Effector memory CD4-positive, alpha-beta T cell (primary cell): ENCODE measurements at places on chromosomes 16 and 17.

DNA sequence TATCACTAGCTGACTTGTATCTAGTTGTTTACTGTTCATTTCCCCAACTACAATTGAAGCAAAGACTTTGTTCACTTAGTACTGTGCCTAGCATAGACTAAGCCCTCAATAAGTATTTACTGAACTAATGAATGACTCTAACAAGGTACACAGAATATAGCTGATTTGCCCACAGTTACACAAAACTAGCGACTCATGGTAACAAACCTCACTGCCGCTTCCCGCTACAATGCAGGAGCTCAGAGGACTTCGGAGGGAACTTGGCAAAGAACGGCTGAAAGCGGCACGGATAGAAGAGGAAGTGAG lies 524 bp downstream of the EFTUD2 start:
- no peak for DNase-seq

DNA sequence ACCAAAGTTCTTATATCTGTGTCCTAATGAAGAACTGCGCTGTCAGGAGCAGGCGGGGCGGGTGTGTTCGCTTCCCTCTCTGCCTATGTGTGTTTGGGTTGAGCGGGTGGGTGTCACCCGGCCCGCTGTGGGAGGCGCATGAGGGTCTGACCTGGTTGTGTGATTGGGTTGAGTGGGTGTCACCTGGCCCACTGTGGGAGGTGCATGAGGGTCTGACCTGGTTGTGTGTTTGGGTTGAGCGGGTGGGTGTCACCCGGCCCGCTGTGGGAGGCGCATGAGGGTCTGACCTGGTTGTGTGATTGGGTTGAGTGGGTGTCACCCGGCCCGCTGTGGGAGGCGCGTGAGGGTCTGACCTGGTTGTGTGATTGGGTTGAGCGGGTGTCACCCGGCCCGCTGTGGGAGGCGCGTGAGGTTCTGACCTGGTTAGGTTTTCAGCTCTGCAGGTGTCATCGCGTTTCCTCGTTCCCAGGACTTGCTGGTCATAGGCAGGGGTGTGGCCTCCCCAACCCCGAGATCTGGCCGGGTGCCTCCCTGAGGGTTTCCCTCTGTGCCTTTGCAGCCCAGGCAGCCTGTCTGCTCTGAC lies 69.6 kb upstream of the ZNF750 start:
- peak; percentile 8 for DNase-seq

DNA sequence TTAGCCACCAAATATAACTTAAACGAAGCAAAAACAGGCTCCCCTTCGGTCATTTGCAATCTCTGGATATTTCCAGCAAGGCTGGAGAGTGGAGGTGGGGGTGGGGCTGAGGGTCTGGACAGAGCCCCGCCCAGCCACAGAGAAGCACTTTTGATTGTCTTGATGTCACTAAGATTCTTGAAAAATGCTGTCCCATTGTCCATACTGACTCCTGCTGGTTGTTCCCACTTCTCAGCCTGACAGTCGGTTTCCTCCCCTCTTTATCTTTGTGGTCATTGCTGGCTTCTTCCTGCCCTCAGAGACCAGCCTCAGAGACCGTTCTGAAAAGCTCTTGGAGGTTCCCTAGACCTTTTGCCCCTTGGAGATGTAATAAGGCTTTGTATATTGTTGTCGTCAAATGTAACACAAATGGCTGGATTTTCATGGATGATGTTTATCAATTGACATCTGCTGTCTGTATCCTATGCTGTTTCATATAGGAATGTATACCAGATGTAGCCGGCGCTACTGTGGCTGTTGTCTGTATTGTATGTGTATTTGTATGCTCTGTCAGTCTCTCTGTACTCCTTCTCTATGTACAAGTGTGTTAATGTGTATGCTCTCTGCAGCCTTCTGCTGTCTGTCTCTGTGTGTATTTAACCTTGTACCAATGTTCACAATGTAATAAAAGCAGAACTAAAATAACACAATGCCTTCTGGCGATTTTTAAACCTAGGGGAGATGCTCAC lies 94.8 kb upstream of the DNAH9 start:
- no peak for DNase-seq

- no peak for DNase-seq
Observed at GRCh38 chr16:75710344-75710743, 9.1 kb upstream of the DUXB start.

DNA sequence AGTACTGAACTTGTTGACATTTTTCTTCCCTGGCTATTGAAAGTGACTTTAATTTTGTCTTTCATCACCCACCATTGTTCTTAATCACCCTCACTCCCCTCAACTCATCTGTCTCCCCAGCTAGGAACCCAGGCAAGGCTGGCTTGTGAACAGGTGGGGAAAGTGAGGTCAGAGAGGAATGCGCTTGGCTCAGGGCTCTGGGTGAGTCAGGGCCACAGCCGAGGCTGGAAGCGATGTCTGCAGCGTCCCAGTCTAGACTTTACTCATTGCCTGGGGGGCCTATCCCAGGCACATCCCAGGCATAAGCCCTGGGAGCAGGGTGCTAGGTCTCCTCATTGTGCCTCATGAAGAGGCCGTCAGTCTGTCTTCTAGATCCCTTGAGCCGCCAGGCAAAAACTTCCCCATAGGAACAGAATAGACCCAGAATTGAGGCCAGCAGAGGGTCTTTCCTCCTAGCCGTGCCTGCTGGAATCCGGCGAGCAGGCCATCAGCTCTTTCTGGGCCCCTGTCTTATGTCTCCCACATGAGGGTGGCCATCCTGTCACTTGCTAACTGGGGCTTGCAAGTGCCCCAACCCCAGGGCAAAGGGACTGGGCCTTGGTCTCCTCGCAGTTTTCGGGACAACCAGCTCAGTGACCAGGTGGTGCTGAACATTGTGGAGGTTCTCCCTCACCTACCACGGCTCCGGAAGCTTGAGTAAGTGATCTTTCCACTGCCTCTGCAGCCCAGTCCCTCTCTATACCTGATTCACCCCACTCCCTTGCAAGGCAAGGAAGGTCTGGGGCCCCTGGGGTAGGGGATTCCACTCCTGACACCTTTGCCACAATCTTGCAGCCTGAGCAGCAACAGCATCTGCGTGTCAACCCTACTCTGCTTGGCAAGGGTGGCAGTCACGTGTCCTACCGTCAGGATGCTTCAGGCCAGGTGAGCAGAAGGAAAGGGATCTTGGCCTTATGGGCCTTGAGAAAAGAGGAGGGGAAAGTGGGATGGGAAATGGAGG lies 40.1 kb downstream of the NLRC5 start:
- DNase-seq: no peak

DNA sequence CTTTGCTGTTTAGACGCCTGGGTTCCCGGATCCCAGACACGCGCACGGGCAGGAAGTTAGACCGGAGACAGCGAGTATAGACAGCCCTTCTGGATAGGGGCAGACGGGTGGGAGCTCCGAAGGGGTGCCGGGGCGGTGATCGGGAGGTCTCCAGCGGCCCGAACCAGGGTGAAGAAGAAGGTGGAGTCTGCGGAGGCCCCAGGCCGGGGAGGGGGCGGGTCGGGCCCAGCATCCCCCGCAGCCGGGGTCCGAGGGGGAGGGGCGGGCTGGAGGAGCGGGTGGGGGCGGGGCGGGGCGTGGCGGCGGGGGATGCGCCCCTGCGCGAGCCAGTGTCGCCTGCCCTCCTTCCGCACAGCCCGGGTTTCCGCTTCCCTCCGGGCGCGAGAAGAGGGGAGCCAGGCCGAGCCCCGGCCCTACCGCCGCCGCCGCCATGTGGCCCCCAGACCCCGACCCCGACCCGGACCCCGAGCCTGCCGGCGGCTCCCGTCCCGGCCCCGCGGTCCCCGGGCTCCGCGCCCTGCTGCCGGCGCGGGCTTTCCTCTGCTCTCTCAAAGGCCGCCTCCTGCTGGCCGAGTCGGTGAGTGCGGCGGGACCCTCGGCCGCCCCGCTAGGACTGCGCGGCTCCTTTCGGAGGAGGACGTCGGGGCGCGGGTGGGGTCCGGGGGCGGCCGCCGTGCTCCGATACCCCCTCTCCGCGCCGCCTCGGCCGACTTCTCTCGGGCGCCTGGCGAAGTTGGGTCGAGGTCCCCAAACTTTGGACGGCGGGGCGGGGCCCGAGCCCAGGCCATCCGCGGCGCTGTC lies at the start of gene CMTM3:
Gene CMTM3, plus strand, starts transcription at position 329 of the 801 bp plus-strand sequence. Its CDS starts 102 bp downstream, at position 431.
- DNase-seq: peak; percentile 32

GRCh38 chr16:23952128-23952970 lies 116.6 kb downstream of the PRKCB start:
- DNase-seq: no peak

- DNase-seq: no peak
Observed at GRCh38 chr16:2072926-2073325, 25.1 kb downstream of the TSC2 start.

- DNase-seq: no peak
Observed at GRCh38 chr17:48021934-48022333, 15.7 kb downstream of the COPZ2 start.

DNA sequence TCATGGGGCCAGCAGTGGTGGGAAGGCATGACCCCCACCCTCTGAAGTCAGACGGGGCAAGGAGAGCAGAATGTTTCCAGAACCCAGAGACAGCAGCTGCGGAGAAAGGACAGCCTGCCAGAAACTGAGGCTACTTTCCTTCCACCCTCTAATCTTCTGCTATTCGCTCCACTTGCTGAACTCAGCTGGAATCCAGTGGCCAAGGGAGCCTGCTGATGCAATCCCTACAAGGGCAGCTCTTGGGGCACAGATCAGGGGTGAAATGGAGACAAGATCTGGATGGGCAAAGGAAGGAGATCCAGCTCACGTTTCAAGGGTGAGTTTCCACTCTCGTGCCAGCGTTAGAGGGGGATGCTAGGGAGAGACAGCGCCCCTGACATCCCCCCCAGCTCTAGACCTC lies 479.1 kb downstream of the SLC39A11 start:
- no peak for DNase-seq

GRCh38 chr16:74449470-74449869 lies 28.2 kb upstream of the CLEC18B start:
- no peak for DNase-seq

GRCh38 chr17:51585514-51586104 lies 325.3 kb downstream of the UTP18 start:
- DNase-seq: no peak

DNA sequence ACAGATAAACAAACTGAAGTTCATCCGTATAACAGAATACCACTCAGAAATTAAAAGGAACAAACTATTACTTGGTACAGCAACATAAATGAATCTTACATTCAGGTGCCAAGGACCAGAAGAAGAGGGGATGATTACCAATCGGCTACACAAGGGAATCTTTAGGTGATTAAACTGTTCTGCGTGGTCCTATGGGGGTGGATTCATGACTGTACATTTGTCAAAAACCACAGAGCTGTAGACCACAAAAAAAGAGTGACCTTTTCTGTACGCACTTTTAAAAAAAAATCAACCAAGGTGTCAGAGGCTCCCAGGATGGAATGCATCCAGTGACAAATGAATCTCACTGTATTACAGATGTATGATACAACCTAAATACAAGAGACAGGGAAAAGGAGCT lies 110.8 kb downstream of the CDYL2 start:
- DNase-seq: no peak

DNA sequence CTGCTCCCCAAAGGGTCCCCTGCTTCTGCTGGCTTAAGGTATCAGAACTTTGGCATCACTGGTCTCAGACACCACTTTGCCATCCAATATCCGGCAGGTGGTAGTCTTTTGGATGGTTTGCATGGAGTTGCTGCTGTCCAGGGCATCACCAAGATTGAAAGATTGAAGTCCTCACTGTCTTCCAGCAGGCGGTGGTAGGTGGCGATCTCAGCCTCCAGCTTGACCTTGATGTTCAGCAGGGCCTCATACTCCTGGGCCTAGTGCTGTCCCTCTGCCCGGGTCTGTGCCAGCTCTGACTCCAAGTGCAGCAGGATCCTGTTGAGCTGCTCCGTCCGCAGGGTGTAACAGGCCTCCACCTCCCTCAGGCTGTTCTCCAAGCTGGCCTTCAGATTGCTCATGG lies 43.0 kb upstream of the TMEM97 start:
- DNase-seq: no peak
